CD4-positive, alpha-beta T cell treated with Interleukin-12 subunit alpha and Interleukin-12 subunit beta, for 1 hour (primary cell): ENCODE measurements at places on chromosomes 4 and X.

- no peak for DNase-seq
Measured at GRCh38 chr4:182969651-182970279, 52.6 kb upstream of the DCTD start.

- peak; percentile 40 for DNase-seq
Measured at GRCh38 chr4:26346203-26346620, 25.4 kb downstream of the RBPJ start.

DNA sequence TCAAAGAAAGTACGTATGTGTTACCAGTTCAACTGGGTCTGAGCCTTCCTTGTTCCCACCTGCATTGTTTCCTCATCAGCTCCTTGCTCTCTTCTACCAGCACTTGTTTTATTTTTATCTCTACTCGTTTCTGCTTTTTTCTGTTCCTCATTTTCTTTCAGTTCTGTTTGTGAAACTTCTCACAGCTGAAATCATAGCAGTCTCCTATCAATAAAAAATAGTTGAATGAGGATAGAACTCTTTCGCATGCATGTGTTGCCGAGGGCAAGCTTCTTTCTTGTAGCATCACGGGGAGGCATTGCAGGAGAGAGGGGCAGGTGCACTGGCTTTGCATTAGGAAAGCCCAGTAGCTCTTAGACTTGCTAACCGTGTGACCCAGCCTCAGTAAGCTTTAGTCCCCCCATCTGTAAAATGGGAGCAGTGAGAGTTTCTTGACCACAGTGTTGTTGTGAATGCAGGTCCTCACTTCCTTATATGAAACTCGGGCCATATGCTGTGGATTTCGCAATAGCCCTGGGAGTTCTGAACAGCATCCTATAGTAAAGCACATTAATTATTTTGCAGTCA lies 24.7 kb downstream of the OFD1 start:
- no peak for DNase-seq

GRCh38 chr4:125666635-125667034 lies 351.9 kb downstream of the FAT4 start:
- no peak for DNase-seq

GRCh38 chrX:109830704-109831206 lies 97.7 kb upstream of the ACSL4 start:
- DNase-seq, result no peak

DNA sequence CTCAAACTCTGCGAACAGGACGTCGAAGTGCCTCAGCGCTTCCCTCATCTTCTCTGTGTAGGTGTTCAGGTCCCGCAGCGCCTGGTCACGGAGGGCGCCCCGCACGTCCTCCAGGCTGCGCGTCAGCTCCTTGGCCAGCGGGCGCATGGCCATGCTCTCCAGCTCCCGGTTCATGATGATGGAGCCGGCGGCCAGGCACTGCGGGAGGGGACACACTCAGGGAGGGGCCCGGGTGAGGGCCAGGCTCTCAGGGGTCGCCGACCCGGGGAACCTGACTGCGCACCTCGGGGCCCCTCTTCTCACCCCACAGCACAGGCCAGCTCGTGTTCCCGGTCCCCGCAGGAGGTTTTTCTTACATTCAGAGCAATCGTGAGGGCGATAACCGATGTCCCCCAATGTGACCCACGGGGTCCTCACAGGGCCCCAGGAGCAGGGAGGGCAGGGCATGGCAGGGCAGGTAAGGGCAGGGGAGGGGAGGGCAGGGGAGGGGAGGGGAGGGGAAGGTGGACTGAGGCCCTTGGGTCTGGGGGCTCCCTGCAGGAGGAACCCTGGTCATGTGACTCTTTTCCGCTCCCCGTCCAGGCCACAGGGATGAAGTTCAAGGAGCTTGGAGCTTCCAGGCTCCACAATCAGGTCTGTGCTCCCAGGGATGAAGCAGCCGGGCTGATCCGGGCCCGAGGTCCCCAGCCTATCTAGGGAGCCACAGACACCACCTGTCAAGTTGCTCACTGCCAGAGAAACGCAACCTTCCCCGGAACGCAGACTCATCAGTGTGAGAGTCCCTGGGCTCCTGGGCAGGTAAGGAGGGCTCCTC lies 77.8 kb upstream of the MXD4 start:
- no peak for DNase-seq

DNA sequence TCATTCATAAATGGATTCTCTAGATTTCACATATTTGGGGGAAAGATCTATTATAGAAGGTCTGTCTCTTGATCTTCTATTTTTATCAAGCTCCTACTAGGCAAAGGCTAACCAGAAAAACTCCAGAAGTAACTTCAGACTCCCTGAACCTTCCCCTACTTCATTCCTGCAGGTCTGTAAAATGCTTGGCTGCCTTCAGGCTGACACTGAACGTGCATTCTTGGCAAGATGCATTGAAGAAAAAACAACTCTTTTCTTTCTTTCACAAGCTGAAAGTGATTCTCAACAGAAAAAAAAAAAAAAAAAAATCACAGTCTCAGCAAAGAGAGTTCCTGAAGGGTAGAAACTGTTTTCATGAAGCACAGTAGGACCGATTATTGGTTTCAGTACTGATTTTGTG lies 12.7 kb downstream of the OPHN1 start:
- no peak for DNase-seq

DNA sequence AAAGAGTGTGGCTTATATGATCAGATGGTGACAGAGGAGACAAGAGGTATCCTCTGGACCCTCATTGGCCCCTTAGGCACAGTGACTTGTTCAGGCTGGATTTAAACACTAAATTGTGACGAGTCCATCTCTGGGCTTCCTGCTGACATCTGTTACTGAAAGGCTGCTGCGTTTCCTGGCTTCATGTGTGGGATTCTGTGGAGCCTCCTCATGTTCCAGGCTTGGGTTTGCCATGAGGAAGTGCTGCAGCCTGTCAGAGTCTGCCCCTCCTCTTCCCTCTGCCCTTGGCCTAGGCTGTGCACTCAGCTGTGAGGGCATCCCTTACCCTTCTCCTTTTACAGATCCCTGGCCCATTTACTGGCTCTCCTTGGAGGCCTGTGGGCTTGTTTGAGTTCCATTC lies 159.1 kb upstream of the TTC29 start:
- DNase-seq, result no peak

GRCh38 chr4:7286170-7286569 lies 93.8 kb downstream of the SORCS2 start:
- DNase-seq, result no peak

GRCh38 chr4:48907706-48908477 lies 1.3 kb upstream of the OCIAD2 start:
- no peak for DNase-seq

- no peak for DNase-seq
Measured at GRCh38 chrX:150929058-150929457, 30.6 kb upstream of the CD99L2 start.

GRCh38 chr4:17093481-17093880 lies 195.0 kb upstream of the LDB2 start:
- DNase-seq, result no peak

- DNase-seq, result no peak
Measured at GRCh38 chr4:153161226-153161963, 42.8 kb upstream of the TRIM2 start.

GRCh38 chr4:151901631-151902030 lies 140.8 kb upstream of the GATB start:
- DNase-seq, result no peak

DNA sequence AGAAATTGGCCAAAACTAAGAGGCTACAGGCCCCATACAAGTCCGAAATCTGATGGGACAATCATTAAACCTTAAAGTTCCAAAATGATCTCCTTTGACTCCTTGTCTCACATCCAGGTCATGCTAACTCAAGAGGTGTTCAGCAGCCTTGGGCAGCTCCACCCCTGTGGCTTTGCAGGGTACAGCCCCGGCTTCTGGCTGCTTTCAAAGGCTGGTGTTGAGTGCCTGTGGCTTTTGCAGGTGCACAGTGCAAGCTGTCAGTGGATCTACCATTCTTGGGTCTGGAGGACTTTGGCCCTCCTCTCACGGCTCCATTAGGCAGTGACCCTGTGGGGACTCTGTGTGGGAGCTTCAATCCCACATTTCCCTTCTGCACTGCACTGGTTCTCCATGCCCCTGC lies 329.1 kb upstream of the MAD2L1 start:
- no peak for DNase-seq

DNA sequence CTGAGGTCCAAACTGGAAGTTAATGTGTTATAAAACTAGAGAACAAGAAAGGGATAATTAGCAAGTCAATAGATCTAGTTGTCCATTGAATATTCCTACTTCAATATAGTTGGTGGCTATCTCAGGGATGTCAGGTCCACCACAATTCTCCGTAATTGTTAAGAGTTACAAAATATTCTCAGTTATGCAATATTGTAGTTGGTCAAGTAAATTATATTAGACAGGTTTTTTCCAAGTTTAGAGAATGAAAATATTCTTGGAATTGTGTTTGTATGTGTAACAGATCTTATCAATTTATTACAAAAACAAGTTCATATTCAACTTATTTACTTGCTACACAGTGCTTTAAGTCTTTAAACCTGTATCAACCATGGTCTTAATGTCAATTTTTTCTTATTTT lies 547.4 kb downstream of the SPRY1 start:
- no peak for DNase-seq

DNA sequence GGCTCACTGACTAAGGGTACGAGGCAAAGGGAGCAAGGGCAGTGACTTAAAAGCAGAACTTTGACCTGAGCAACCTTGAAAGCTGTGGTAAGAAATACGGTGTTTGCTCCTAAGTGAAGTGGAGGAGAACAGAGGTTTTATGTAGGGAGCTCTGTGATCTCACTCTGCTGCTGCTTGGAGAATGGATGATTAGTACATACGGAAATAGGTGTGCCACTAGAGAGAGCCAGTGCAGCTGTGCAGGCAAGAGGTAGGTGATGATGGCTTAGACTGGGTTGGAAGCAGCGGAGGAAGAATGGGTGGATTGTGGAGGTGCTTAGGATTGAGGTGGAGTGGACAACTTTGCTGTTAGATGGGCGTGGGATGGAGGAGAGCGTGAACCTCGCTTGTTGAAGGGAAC lies 85.0 kb downstream of the FAM193A start:
- DNase-seq, result no peak

GRCh38 chrX:131801066-131801465 lies 222.0 kb upstream of the STK26 start:
- DNase-seq, result no peak

DNA sequence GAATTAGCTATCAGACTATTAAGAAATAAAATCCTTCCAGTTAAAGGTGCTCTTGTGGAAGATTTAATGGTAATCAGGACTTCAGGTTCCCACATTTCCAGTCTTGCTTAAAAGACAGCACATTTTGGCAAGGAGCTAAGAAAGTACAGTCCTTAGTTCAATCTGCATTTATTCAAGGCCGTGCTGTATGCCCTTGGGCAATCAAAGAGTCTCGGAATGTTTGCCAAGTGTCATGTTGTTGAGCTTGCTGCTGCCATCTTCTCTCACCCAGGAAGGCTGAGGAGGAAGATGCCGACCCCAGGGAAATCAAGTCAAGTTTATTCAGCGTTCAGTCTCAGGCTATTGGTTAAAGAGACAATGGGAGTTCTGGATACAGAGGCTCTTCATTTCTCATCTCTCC lies 388.1 kb upstream of the IGFBP7 start:
- DNase-seq, result no peak

GRCh38 chrX:3806630-3807029 lies 93.2 kb upstream of the PRKX start:
- DNase-seq, result no peak

GRCh38 chrX:124931958-124932357 lies 387.7 kb upstream of the TEX13C start:
- no peak for DNase-seq

DNA sequence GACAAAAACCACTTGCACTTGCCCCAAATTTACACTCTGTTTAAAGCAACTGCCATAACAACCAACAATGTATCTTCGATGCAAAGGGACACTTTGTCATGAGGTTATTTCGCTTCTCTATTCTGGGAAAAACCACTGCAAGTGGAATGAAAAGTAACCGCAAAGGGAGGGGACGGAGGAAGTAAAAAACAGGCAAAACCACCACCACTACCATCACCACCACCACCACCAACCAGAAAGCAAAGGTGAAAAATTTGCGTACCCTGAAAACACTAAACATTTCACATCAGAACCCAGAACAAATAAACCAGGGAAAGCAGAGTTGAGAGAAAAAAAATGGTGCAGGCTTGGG lies 1.2 kb upstream of the N4BP2 start:
- DNase-seq, result peak; percentile 76

DNA sequence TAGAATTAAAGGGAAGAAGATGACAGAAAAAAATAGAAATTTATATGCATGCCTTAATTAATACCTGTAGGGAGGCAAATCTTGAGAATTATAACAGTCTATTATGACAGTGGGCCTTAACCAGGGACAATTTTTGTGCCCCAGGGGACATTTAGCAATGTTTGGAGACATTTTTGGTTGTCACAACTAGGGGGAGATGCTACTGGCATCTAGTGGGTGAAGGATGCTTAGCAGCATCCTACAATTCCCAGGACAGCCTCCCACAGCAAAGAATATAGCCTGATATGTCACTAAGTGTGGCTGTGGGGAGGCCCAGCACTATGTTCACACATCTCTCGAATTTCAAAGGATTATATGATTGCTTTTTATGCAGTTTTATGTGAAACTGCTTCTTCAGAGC lies 10.5 kb downstream of the GPR82 start:
- DNase-seq, result peak; percentile 13

- no peak for DNase-seq
Measured at GRCh38 chrX:29461039-29461438, 754.3 kb upstream of the MAGEB2 start.

- DNase-seq, result no peak
Measured at GRCh38 chr4:67565284-67565683, 6.8 kb downstream of the STAP1 start.

DNA sequence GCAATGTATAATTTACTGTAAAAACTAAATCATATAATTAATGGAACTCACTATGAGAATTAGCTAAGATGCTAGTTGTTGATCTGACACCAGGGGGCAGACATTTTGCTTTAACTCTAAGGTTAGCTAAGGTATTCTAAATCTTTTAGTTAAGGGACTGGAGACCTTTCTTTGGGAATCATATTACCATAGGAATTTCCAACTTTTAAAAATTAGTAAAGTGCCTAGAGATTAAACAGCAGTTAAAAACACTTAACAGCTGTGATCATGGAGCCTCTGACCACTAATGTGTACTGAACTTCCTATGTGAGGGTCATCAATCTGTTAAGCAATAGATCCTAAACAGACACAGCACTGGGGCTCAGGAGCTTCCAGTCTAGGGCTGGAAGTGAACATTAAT lies 226.6 kb downstream of the NSUN7 start:
- DNase-seq, result peak; percentile 6

- DNase-seq, result no peak
Measured at GRCh38 chrX:35809781-35810180, 11.6 kb downstream of the MAGEB16 start.

GRCh38 chr4:183097231-183098018 lies 1.6 kb upstream of the WWC2 start:
- DNase-seq, result peak; percentile 6

- peak; percentile 4 for DNase-seq
Measured at GRCh38 chr4:85681221-85681657, 206.3 kb downstream of the ARHGAP24 start.

- DNase-seq, result no peak
Measured at GRCh38 chr4:15833801-15834200, 55.7 kb downstream of the CD38 start.

GRCh38 chr4:130077275-130077674 lies 981.3 kb downstream of the C4orf33 start:
- no peak for DNase-seq
